Left ventricle myocardium inferior (tissue), 1 donor: ENCODE measurements at places on chromosomes 3 and 15.

GRCh38 chr3:16522834-16523233, 9.3 kb upstream of the RFTN1 start:
- no peak overlapping the region for H3K27ac ChIP-seq
- H3K36me3 ChIP-seq: no peaks in the 10 kb centered on the region
- H3K27me3 ChIP-seq: no peaks in the 10 kb centered on the region
- H3K4me3 ChIP-seq: no peak overlapping the region
- H3K4me1 ChIP-seq: peaks cover 12% of the 10 kb centered on the region

GRCh38 chr15:66927201-66928077, 138.0 kb upstream of the SMAD3 start:
- peaks cover 39% of the 10 kb centered on the region for H3K4me1 ChIP-seq
- H3K27ac ChIP-seq: peak overlapping the region; percentile 62
- H3K4me3 ChIP-seq: no peak overlapping the region
- no peaks in the 10 kb centered on the region for H3K36me3 ChIP-seq
- DNase-seq: no peak

GRCh38 chr3:197186887-197187588, 111.4 kb downstream of the DLG1 start:
- DNase-seq: no peak
- no peaks in the 10 kb centered on the region for H3K27me3 ChIP-seq
- H3K4me3 ChIP-seq: no peak overlapping the region

DNA sequence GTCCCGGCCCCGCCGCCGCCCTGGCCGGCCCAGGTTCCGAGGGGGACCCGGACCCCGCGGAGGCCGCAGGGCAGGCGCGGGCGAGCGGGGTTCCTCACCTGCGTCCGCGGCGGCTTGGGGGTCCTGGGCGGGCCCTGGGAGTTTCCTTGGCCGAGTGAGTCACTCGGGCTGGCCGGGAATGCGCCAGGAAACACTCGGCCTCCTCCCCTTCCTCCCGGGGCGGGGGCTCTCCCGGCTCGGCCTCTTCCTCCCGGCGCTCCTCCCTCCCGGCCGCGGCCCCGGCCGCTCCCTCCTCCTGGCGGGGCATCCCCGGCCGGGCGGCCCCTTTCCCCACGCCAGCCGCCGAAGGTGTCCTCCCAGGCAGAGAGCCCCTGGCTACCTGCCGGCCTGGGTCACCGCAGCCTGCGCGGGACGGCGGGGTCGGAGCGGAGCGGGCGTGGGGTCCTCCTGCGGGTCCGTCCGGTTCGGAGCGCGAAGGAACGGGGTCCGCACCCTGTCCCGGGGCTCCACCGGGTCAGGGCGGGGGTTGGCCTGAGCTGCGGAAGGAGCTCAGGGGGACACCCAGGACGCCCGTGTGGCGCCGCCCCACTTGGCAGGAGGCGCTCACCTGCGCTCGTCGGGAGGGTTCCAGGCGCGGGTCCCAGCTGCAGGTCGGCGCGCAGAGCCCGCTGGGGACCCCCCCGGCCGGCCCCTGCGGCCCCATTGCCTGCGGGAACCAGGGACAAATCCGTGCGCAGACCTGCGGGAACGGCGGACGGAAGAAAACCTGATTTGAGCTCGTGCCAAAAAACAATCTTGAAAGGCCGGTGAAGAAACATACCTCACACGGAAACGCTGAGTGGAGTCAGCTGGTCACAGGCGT, at the start of gene CYFIP1:
CYFIP1 (minus strand) TSS at position 180 of the 862 bp plus-strand sequence. CDS start 33,083 bp downstream, outside the sequence.
- peak; percentile 88 for DNase-seq
- H3K4me3 ChIP-seq: peak within 1 kb of the TSS; percentile 94
- H3K27me3 ChIP-seq: no peaks in the 10 kb centered on the region
- H3K36me3 ChIP-seq: no peaks in the 10 kb centered on the region

DNA sequence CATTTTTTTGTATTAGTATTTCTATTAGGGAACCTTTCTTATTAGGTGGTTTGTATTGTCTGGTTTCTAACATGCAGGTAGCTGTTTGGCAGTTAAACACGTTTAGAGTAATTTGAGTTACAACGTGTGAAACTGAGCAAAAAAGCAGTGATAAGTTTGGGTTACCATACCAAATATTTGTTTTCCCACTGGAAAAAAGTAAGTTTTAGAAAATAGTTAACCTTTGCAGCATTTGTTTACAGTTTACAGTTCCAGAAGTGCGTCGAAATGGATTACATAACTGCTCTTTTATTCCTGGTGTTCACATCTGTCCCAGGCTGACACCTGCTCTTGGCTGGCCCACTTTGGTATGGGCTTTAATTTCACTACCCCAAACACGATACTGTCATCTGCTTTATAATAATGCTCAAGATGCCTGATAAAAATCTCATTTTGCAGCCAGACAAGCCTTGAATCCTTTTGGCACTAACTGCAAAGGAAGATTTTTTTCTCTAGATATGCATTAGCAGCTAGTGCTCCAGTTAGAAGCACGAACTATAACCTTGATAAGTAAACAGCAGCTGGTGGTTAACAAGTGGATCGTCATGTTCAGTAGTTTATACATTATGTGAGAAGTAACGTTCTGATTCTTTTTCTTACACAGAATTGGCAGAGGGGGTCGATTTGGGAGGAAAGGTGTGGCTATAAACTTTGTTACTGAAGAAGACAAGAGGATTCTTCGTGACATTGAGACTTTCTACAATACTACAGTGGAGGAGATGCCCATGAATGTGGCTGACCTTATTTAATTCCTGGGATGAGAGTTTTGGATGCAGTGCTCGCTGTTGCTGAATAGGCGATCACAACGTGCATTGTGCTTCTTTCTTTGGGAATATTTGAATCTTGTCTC, 5.3 kb downstream of the EIF4A2 start:
- H3K36me3 ChIP-seq: peaks cover 68% of the 10 kb centered on the region
- no peak overlapping the region for H3K27ac ChIP-seq
- no peaks in the 10 kb centered on the region for H3K27me3 ChIP-seq
- peak overlapping the region; percentile 9 for H3K4me3 ChIP-seq

- no peaks in the 10 kb centered on the region for H3K4me1 ChIP-seq
- no peak overlapping the region for H3K4me3 ChIP-seq
Observed at GRCh38 chr3:167437428-167438139, 36.3 kb downstream of the SERPINI2 start.

GRCh38 chr15:38593524-38593923, 28.9 kb upstream of the RASGRP1 start:
- no peak overlapping the region for H3K4me3 ChIP-seq
- no peaks in the 10 kb centered on the region for H3K36me3 ChIP-seq
- no peaks in the 10 kb centered on the region for H3K4me1 ChIP-seq
- peaks cover 23% of the 10 kb centered on the region for H3K27me3 ChIP-seq
- no peak for DNase-seq
- no peak overlapping the region for H3K27ac ChIP-seq

GRCh38 chr3:123027292-123028232, at the start of gene SEMA5B:
Gene SEMA5B, minus strand, starts transcription at chr3:123027763. Its CDS starts 66,500 bp downstream, at chr3:122961263.
- peak; percentile 31 for DNase-seq
- H3K27me3 ChIP-seq: peaks cover 24% of the 10 kb centered on the region
- no peaks in the 10 kb centered on the region for H3K36me3 ChIP-seq
- H3K4me3 ChIP-seq: peak within 1 kb of the TSS; percentile 79

GRCh38 chr3:8846176-8846575, 76.8 kb upstream of the OXTR start:
- no peaks in the 10 kb centered on the region for H3K27me3 ChIP-seq
- no peak overlapping the region for H3K27ac ChIP-seq
- H3K36me3 ChIP-seq: no peaks in the 10 kb centered on the region
- no peak overlapping the region for H3K4me3 ChIP-seq

DNA sequence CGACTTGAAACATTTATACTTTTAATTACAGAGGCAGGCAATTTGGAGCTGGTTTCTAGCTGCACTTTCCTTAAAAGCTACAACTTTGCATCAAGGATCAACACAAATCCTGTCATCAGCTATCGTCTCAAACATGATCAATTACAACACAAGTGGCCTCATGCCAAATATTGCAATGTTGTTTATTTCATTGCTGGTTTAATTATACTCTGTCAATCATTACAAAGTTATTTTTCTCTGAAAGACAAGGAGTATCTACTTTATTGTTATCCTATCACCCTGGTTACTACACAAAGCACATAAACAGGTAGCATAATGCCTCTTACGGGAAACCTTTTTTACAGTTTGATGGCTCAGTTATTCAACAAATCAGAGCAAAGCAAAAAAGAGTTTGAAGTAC, 58.0 kb upstream of the FOXB1 start:
- H3K36me3 ChIP-seq: no peaks in the 10 kb centered on the region
- no peak overlapping the region for H3K4me3 ChIP-seq
- H3K4me1 ChIP-seq: no peaks in the 10 kb centered on the region
- no peak for DNase-seq
- H3K27me3 ChIP-seq: peaks cover 40% of the 10 kb centered on the region
- no peak overlapping the region for H3K27ac ChIP-seq

DNA sequence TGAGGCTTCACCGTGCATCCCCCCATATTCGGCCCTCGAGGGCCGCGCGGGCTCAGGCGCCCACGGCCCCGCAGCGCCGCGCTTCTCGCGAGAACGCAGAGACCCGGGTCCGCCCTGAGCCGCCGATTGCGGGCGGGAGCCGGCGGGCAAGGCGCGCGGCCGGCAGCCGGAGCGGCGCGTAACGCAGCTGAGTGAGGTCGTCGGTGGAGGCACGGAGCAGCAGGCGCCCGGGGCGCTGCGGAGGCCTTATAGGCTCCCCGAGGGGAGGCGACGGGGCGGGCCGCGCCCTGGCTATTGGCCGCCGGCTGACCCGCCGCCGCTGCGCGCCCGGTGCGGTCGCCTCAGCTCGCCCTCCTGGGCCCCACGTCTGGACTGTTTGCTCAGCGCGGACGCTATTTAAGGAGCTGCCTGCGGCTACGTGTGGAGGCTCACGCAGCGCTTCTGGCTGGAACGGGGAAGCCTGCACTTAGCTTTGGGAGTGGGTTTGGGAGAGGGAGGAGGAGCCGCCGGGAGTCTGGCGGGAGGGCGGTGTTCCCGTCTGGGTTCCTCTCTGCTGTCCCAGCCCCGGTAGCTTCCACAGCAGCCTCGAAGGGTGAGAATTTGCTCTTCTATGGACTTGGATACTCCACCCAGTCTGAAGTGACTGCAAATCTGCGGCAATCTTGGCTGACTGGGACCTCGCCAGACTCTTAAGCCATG, at the start of gene PLOD2:
PLOD2 (minus strand) TSS at position 221 of the 699 bp plus-strand sequence; CDS start at position 26, 195 bp downstream.
- DNase-seq: peak; percentile 84
- H3K4me1 ChIP-seq: peaks cover 82% of the 10 kb centered on the region
- H3K4me3 ChIP-seq: peak within 1 kb of the TSS; percentile 88

- H3K36me3 ChIP-seq: no peaks in the 10 kb centered on the region
- no peak overlapping the region for H3K4me3 ChIP-seq
- H3K27ac ChIP-seq: no peak overlapping the region
- no peaks in the 10 kb centered on the region for H3K27me3 ChIP-seq
- DNase-seq: no peak
- H3K4me1 ChIP-seq: peaks cover 33% of the 10 kb centered on the region
Observed at GRCh38 chr15:77603611-77604336, 28.9 kb downstream of the LINGO1 start.

GRCh38 chr15:25944386-25944785, 81.3 kb upstream of the ATP10A start:
- DNase-seq: no peak
- H3K27ac ChIP-seq: no peak overlapping the region
- peaks cover 15% of the 10 kb centered on the region for H3K27me3 ChIP-seq
- no peaks in the 10 kb centered on the region for H3K4me1 ChIP-seq
- H3K4me3 ChIP-seq: no peak overlapping the region

DNA sequence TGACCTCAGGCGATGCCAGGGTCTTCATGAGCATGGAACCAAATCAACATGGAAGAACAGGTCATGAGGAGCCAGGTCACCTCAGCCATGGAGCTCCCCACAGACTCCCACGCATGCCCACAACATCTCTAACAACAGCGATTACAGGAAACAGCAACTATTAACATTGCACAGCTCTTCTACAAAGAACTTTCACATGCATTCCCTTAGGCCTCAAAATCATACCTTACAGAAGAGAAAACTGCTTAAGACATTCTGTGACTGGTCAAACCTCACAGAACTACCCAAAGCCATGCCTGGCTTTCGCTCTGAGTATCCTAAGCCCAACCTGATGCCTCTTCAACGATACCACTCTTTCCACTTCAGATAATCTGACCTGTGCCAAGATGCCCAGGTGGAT, 117.8 kb downstream of the OXNAD1 start:
- H3K4me1 ChIP-seq: peaks cover 32% of the 10 kb centered on the region
- H3K27me3 ChIP-seq: no peaks in the 10 kb centered on the region
- no peak overlapping the region for H3K4me3 ChIP-seq

- no peaks in the 10 kb centered on the region for H3K4me1 ChIP-seq
- DNase-seq: no peak
- H3K4me3 ChIP-seq: no peak overlapping the region
- H3K27me3 ChIP-seq: no peaks in the 10 kb centered on the region
Observed at GRCh38 chr3:77707281-77707680, 667.4 kb downstream of the ROBO2 start.

GRCh38 chr3:65685621-65686235, 353.0 kb downstream of the MAGI1 start:
- H3K27me3 ChIP-seq: no peaks in the 10 kb centered on the region
- H3K4me1 ChIP-seq: peaks cover 20% of the 10 kb centered on the region
- no peak for DNase-seq
- no peak overlapping the region for H3K4me3 ChIP-seq

DNA sequence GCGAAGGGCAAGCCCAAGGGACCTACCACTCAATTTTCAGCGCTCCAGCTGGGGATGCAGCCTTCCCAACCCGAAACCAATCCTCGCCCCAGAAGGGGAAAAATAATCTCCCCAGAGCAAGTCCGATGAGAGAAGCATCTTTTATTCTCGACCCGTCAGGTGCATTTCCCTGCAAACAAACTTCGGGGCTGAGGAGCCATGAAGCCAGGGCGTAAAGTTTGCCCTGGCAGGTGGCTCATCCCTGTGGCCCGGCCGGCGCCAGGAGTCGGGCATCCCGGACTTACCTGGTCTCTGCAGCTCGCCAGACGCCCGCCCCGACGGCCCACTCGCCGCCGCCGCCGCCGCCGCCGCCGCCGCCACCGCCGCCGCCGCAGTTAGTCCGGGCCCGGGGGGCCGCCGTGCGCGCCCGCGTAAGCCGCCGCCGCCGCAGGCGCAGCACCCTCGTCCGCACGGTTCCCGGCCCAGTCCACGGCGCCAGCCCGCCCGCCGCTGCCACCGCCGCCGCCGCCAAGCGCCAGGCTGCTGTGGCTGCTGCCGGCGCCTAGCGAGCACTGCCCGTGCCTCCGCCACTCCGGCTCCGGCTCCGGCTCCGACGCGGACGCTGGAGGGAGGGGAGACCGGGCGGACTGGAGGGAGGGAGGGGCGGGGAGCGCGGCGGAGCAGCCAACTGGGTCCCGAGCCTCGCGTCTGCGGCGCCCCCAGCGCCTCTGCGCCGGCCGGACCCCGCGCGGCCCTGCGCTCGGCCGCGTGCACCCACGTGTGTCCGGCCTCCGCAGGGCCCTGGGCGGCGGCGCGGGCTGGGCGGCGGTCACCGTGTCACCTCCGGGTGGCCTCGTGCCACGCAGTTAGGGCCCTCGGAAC, at the start of gene CNTN3:
CNTN3 (minus strand) TSS at position 553 of the 861 bp plus-strand sequence. CDS start 93,547 bp downstream, outside the sequence.
- peak; percentile 21 for DNase-seq
- peak within 1 kb of the TSS; percentile 67 for H3K4me3 ChIP-seq
- H3K4me1 ChIP-seq: peaks cover 9% of the 10 kb centered on the region
- no peaks in the 10 kb centered on the region for H3K36me3 ChIP-seq
- H3K27ac ChIP-seq: peak within 1 kb of the TSS; percentile 27

GRCh38 chr3:138426211-138426610, 8.2 kb upstream of the ESYT3 start:
- no peak overlapping the region for H3K27ac ChIP-seq
- no peak overlapping the region for H3K4me3 ChIP-seq
- no peaks in the 10 kb centered on the region for H3K36me3 ChIP-seq
- no peaks in the 10 kb centered on the region for H3K4me1 ChIP-seq
- H3K27me3 ChIP-seq: peaks cover 15% of the 10 kb centered on the region
- DNase-seq: no peak

- no peaks in the 10 kb centered on the region for H3K27me3 ChIP-seq
- no peaks in the 10 kb centered on the region for H3K36me3 ChIP-seq
- peaks cover 41% of the 10 kb centered on the region for H3K4me1 ChIP-seq
Observed at GRCh38 chr3:40875581-40875980, 323.7 kb upstream of the CTNNB1 start.
